HT1080 (cell line): ENCODE measurements at places on chromosomes 3 and 15. TPM values are rescaled to one million over a fixed set of nuclear protein-coding genes. Genes with fewer than 3 reads are reported as not detected.

Gene HCLS1
- total RNA-seq = 45.9 and 55.1 TPM in 2 replicates

Gene CNTN4
- not detected in 2 replicates for total RNA-seq

Gene LMOD3
- total RNA-seq = 0.19 TPM in 1 of 2 replicates, not detected in the other

Gene IL20RB
- 1.1 TPM in 2 replicates for total RNA-seq

Gene NANOGP8
- total RNA-seq = not detected in 2 replicates

Gene ILDR1
- total RNA-seq = not detected in 2 replicates

Gene LYZL4
- total RNA-seq = not detected in 2 replicates

Gene CCRL2
- 2.6 and 3.7 TPM in 2 replicates for total RNA-seq

Gene CPN2
- total RNA-seq = not detected in 2 replicates
